Kidney (tissue), 22 donors: ENCODE measurements at places on chromosomes 4 and X. TPM values are rescaled to one million over a fixed set of nuclear protein-coding genes. Genes with fewer than 3 reads are reported as not detected.
A peak's percentile ranks its signal among the peaks of the same experiment; 100 is the strongest.

GASK1B gene
- 38.6 TPM for total RNA-seq

CT83 gene
- total RNA-seq: not detected

GRCh38 chr4:135325264-135325663, 1123.7 kb upstream of the PABPC4L start:
- no peak overlapping the region for H3K27ac ChIP-seq
- no peak overlapping the region for H3K4me3 ChIP-seq
- no peaks in the 10 kb centered on the region for H3K27me3 ChIP-seq

- H3K27ac ChIP-seq: no peak overlapping the region
- no peak overlapping the region for H3K4me3 ChIP-seq
- no peak for DNase-seq
- H3K4me1 ChIP-seq: no peaks in the 10 kb centered on the region
Observed at GRCh38 chr4:17275836-17276235, 236.1 kb downstream of the QDPR start.

DNA sequence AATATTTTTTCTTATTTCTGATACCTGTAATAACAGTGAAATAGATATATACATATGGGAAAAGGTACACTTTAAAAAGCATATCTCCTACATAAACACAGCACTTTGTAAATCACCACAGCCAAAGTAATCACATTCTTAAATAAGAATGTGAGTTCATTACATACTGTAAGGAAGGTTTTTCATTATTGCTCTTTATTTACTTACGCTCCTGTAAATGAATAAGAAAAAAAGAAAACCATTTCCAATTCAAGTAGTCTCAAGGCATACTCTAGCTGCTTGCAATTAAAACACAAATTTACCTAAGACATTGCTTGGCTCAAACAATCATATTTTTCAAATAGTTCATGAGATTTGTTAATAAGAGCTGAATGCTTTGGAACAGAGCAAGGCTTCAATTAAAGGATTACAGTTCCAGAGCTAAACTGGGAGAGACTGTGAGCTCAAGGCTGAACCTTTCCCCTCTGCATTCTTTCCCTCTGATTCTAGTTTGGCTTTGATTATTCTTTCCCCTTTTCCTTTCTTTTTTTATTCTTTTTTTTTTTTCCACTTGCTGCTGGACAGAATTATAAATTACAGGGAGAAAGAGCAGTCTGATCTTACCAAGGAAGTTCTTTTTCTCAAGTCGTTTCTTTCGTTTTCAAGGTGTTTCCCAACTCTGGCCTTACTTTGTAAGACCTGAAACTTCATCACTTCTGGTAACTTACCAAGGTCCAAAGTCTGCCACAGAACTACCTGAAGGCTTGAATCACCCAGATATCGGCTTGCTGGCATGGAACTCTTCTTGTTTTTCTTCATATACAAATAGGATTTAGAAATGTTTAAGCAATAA, 278.3 kb downstream of the INPP4B start:
- no peak overlapping the region for H3K27ac ChIP-seq
- no peaks in the 10 kb centered on the region for H3K36me3 ChIP-seq
- no peaks in the 10 kb centered on the region for H3K27me3 ChIP-seq
- peaks cover 4% of the 10 kb centered on the region for H3K4me1 ChIP-seq
- no peak for DNase-seq

GRCh38 chr4:169909897-169910296, 116.3 kb downstream of the MFAP3L start:
- peaks cover 18% of the 10 kb centered on the region for H3K4me1 ChIP-seq
- no peak for DNase-seq
- H3K27me3 ChIP-seq: no peaks in the 10 kb centered on the region
- peak overlapping the region; percentile 27 for H3K4me3 ChIP-seq

DNA sequence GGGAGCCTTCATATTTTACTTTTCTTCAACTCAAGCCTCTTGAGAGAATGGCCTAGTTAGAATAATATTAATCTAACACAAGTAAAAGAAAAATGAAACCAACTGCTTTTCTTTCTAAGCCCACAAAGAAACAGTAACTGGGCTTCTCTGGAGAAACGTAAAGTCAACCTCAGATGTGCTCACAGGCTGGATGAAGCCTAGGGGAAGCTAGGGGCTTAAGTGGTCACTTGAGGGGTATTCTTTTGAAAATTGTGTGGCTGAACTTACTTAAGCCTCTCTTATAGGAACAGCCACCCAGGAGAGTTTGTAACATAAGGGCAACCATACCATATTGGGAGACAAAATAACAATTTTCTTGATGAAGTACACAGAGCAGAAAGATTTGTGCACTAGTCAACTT, 279.0 kb downstream of the SPRY1 start:
- H3K27me3 ChIP-seq: no peaks in the 10 kb centered on the region
- H3K36me3 ChIP-seq: no peaks in the 10 kb centered on the region

GRCh38 chr4:127686658-127687057, 43.5 kb upstream of the SLC25A31 start:
- no peak for DNase-seq
- no peak overlapping the region for H3K4me3 ChIP-seq
- no peak overlapping the region for H3K27ac ChIP-seq
- no peaks in the 10 kb centered on the region for H3K4me1 ChIP-seq

DNA sequence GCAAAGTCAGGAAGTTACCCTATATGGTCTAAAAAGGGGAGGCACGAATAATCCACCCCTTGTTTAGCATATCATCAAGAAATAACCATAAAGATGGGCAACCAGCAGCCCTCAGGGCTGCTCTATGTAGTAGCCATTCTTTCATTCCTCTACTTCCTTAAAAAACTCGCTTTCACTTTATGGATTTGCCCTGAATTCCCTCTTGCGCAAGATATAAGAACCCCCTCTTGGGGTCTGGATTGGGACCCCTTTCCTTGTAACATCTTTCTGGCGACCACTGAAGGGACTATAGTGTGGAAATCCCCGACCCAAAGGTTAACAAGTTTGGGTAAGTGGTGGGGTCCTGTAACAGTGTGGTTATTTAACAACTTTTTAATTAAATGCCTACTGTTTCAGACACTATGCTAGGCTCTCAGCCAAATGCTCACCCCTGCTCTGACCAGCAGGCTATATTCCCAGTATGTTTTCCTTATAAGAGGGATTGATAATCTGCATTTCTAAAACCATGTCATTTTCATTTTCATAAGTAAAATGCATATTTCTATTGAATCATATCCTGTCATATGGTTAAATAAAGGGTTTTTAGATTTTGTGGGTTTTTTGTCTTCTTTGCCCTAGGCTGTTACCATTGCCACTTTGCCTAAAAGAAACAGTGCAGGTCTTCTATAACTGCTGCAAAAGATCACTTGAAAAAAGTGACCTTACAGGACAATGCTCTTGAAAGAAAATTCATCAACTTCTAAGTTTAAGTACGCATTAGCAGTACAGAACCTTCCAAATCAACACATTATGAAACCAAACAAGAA, 41.5 kb downstream of the ANAPC10 start:
- H3K4me3 ChIP-seq: no peak overlapping the region
- no peak overlapping the region for H3K27ac ChIP-seq
- H3K36me3 ChIP-seq: no peaks in the 10 kb centered on the region
- no peaks in the 10 kb centered on the region for H3K4me1 ChIP-seq
